T-cell (primary cell): ENCODE measurements at places on chromosomes 12 and 14. TPM values are rescaled to one million over a fixed set of nuclear protein-coding genes. Genes with fewer than 3 reads are reported as not detected.

Gene C14orf180
- not detected for total RNA-seq

- no peaks in the 10 kb centered on the region for H3K36me3 ChIP-seq
- no peak overlapping the region for H3K27ac ChIP-seq
- DNase-seq, result no peak
- H3K4me3 ChIP-seq, result no peak overlapping the region
Observed at GRCh38 chr14:105161964-105162668, 6.5 kb downstream of the JAG2 start.

Gene SYCP3
- total RNA-seq, result 0.26 TPM

Gene LPAR5
- 5.8 TPM for total RNA-seq

DNA sequence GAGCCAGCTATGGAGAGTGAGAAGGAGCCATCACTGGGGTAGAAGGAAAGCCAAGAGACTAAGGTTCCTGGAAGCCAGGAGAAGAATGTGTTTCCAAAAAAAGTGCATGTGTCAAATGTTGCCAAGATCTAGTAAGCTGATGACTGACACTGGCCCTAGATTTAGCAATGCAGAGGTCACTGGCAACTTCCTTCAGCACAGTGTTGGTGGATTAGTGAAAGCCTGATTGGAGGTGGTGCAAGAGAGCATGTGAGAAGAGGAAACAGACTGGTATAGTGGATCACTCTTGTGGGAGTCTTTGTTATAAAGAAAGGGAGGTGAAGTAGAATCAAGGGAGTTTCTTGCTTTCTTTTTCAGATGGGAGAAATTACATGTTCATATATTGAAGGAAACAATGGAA, 34.1 kb upstream of the CHGA start:
- H3K4me3 ChIP-seq, result no peak overlapping the region
- no peaks in the 10 kb centered on the region for H3K36me3 ChIP-seq
- no peaks in the 10 kb centered on the region for H3K4me1 ChIP-seq
- DNase-seq, result no peak
- H3K27ac ChIP-seq, result no peak overlapping the region

DNA sequence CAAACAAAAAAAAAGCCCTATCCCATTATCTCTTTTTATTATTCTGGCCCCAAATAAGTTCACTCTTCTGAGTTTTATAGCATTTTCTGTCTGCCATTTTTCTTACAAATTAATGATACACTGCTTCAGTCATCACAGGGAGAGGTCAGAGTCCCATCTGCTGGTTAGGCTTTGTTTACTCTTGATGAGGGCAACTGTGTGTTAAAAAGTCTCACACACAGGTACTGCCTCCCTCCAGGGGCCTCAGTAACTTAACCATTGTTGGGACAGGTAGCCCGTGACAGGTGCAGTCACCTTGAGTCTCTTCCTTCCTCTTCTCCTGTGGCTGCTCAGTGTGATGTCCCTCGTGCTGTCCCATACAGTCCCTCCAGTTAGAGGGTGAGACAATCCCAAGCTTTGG, 45.5 kb upstream of the SEL1L start:
- H3K27ac ChIP-seq, result no peak overlapping the region
- no peaks in the 10 kb centered on the region for H3K27me3 ChIP-seq
- no peak for DNase-seq
- H3K4me1 ChIP-seq, result no peaks in the 10 kb centered on the region
